Effector CD4-positive, alpha-beta T cell (primary cell): ENCODE measurements at places on chromosomes 2 and 18.

- no peak for DNase-seq
Measured at GRCh38 chr2:235936493-235936892, 231.7 kb downstream of the GBX2 start.

DNA sequence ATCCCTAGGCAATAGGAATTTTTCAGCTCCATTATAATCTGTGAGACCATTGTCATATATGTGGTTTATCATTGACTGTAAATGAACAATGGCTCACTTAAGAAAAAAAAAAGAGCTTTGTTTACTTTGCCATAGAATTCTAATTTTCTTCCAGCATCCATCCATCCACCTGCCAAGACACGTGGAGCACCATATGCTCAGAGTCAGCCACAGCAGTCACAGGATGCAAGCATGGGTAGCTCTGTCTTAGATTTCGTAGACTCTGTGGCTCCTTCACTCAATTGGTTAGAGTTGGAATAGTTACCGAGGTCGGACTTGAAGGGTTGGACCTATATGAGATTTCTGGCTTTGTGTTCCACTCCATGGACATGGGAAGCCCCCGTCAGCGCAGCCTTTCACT is 75.6 kb downstream of the COA5 start:
- no peak for DNase-seq

DNA sequence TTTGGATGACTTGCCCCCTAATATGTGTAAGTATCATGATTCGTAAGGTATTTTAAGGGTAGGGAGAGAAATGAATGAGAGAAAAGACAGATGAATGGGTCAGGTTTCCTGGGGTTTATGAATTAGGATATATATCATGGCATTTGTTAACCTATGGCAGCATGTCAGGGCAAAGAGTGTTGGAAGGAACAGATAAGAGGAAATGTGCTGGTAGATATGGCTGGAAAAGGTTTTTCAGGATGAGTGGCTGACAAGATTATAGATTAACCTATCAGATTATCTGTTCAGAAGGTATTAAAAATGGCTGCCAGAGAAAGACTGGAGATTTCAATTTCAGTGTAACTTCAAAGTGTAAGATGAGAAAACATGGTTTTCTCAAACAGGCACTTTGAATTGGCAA is 67.8 kb downstream of the SRBD1 start:
- no peak for DNase-seq

DNA sequence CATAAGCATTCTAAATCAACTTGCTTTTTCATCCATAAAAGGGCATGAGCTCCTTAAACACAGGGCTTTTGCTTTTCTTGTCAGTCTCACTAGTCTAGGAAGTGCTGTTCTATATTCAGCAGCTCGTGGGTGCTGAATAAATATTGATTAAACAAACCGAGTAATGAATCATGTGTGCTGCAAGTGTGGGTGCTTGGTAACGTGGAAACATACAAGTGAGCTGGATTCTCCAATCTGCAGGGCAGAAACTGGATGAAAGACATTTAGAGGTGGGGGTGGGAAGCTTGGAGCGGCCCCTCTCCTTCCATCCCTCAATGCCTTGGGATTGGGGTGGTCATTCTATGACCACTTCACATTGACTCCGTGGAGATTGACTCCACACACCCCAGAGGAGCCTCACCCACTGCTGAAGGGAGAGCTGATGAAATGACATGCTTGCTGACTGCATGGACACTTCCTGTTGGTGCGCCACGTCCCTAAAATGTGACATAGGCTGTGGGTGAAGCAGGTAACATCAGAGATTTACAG is 114.6 kb downstream of the DOCK10 start:
- DNase-seq, result peak; percentile 58

GRCh38 chr18:905307-905947 is 756 bp downstream of the ADCYAP1 start:
- no peak for DNase-seq
